ENCODE measurements at places on chromosomes 1 and 21. TPM values are rescaled to one million over a fixed set of nuclear protein-coding genes. Genes with fewer than 3 reads are reported as not detected.
A peak's percentile ranks its signal among the peaks of the same experiment; 100 is the strongest.

- peaks cover 16% of the 10 kb centered on the region for H3K4me1 ChIP-seq
- no peak overlapping the region for H3K27ac ChIP-seq
- DNase-seq: no peak
- no peaks in the 10 kb centered on the region for H3K36me3 ChIP-seq
- H3K4me3 ChIP-seq: no peak overlapping the region
These were observed 141.2 kb downstream of the TTLL7 start for GRCh38 chr1:83857716-83858115.

DNA sequence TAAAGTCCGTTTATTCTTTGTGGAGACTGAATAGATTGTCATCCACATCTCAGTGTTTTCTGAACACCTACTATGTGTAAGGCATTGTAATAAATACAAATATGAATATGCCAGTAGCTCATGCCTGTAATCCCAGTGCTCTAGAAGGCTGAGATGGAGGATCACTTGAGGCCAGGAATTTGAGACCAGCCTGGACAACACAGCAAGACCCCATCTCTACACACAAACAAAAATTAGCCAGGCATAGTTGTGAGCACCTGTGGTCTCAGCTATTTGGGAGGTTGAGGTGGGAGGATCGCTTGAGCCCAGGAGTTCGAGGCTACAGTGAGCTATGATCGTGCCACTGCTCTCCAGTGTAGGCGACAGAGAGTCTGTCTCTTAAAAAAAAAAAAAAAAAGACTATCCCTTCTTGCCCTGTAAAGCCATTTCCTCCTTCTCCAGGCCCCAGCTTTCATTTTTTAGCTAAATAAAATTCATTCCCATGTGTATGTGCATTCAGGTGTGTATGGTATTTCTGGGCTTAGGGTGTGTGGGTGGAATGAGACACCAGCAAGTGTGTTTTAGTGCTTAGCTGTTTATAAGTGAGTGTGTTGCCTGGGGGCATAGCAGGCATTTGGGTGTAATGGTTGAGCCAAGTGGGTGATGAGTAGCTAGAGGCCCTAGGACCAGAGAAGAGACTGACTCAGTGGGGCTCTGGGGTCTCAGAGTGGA, 7.8 kb downstream of the CELSR2 start:
- no peak for DNase-seq
- H3K4me1 ChIP-seq: no peaks in the 10 kb centered on the region
- no peaks in the 10 kb centered on the region for H3K36me3 ChIP-seq
- no peaks in the 10 kb centered on the region for H3K27me3 ChIP-seq

DNA sequence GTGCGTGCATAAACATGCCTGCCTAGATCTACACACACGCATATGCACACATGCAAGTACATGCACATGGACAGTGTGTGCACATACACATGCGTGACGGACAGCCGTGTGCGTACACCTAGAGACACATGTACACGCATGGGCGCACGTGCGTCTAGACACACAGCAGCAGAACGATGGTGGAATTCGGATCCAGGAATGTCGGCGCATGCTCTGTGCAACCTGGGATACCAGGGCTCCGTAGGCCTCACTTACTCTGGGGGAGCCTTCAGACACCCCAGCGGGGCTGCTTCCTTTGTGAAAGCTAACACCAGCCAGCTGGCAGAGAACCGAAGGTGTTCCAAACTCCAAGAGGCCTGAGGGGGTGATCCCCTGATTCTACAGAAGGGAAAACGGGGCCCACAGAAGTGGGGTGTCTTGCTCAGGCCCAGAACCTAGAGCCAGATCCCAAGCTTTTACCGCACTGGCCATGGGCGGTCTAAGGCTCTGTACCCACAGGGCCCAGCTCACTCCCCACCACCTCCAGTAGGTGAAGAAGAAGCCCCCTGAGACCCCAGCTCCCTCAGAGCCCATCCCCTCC, 27.4 kb upstream of the ARHGEF16 start:
- no peaks in the 10 kb centered on the region for H3K36me3 ChIP-seq
- DNase-seq: no peak
- H3K4me1 ChIP-seq: no peaks in the 10 kb centered on the region

- H3K27me3 ChIP-seq: no peaks in the 10 kb centered on the region
- no peak for DNase-seq
- no peaks in the 10 kb centered on the region for H3K4me1 ChIP-seq
- H3K36me3 ChIP-seq: no peaks in the 10 kb centered on the region
These were observed 86.6 kb upstream of the C1orf87 start for GRCh38 chr1:60160141-60160540.

DNA sequence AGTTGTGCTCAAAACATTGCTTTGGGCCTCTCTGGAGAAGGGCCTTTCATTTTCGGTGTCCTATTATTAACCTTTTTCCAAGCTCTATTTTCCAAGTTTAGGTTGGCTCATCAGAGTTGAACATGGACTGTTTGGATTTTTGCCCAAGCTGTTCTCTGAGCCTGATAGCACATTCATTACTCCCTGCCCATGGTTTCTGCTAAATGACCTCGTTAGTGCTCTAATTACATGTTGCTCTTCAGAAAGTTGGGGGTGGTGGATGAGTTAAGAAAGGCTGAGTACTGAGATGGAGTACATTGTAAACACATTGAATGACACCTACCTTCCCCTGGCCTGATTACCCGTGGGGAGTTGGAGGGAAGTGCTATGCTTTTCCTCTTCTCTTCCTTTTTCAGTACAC, 38.9 kb downstream of the LMO4 start:
- no peak overlapping the region for H3K4me3 ChIP-seq
- H3K36me3 ChIP-seq: no peaks in the 10 kb centered on the region
- H3K27ac ChIP-seq: no peak overlapping the region
- peaks cover 4% of the 10 kb centered on the region for H3K27me3 ChIP-seq
- H3K4me1 ChIP-seq: no peaks in the 10 kb centered on the region
- DNase-seq: no peak

DNA sequence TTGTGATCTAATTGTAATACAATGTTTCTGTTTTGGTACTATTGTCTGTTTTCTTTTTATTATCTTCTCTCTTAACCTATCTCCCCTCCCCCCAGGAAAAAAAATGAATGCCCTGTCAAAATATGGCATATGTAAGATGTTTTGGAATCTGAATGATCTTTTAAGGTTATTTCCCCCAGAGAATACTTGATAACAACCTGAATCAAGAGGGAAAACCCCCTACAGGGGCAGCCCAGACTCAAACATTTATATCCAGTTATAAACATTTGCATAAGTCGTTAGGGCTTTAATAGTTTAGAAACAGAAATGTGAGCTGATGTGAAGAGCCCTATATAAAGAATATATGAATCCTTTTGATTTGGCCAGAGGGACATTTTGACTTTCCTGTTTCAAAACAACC, 169.5 kb downstream of the VAV3 start:
- H3K4me3 ChIP-seq: no peak overlapping the region
- H3K4me1 ChIP-seq: peaks cover 33% of the 10 kb centered on the region

GRCh38 chr1:201742476-201742875, 86.5 kb upstream of the IPO9 start:
- H3K36me3 ChIP-seq: no peaks in the 10 kb centered on the region
- H3K4me1 ChIP-seq: peaks cover 9% of the 10 kb centered on the region
- DNase-seq: no peak

- H3K4me3 ChIP-seq: no peak overlapping the region
- H3K4me1 ChIP-seq: peaks cover 61% of the 10 kb centered on the region
- H3K27me3 ChIP-seq: no peaks in the 10 kb centered on the region
- no peak for DNase-seq
- H3K27ac ChIP-seq: no peak overlapping the region
- H3K36me3 ChIP-seq: peaks cover 47% of the 10 kb centered on the region
These were observed 10.0 kb upstream of the KCNAB2 start for GRCh38 chr1:6035719-6036118.

- DNase-seq: no peak
- no peaks in the 10 kb centered on the region for H3K36me3 ChIP-seq
- H3K4me1 ChIP-seq: no peaks in the 10 kb centered on the region
These were observed 34.6 kb upstream of the C1orf87 start for GRCh38 chr1:60108196-60108595.

- no peaks in the 10 kb centered on the region for H3K4me1 ChIP-seq
- no peak overlapping the region for H3K4me3 ChIP-seq
- no peak for DNase-seq
- no peaks in the 10 kb centered on the region for H3K36me3 ChIP-seq
These were observed 24.0 kb upstream of the CCDC181 start for GRCh38 chr1:169451218-169451824.

DNA sequence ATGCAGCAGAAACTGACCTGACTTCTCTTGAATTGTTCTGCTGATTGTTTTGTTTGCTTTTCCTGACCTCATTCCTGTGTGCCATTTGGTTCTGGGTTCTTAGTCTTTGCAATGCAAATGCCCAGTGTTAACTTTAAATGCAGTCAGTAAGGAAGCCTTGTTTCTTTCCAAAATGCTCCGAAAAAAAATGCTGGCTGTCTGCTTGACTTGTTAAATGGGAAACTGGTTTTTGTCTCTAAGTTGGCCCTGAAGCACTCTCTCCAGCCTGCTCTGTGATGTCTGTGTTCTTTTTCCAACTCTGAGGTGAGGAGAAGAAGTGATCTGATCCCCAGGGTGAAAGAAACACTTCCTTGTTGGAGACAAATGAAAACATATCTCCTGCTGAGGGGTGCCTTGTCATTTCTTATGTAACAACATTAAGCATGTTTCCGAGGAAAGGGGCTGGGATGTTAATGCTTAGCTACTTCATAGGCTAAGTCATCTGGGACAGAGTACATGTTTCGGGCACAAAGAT, 256.3 kb upstream of the ADGRL4 start:
- H3K27me3 ChIP-seq: no peaks in the 10 kb centered on the region
- H3K27ac ChIP-seq: no peak overlapping the region
- no peak overlapping the region for H3K4me3 ChIP-seq
- no peak for DNase-seq

- no peaks in the 10 kb centered on the region for H3K36me3 ChIP-seq
- no peaks in the 10 kb centered on the region for H3K27me3 ChIP-seq
- no peak for DNase-seq
- H3K27ac ChIP-seq: no peak overlapping the region
- no peak overlapping the region for H3K4me3 ChIP-seq
These were observed 110.7 kb downstream of the LAMC2 start for GRCh38 chr1:183296782-183297181.

- no peak overlapping the region for H3K27ac ChIP-seq
- H3K4me1 ChIP-seq: peaks cover 4% of the 10 kb centered on the region
- H3K4me3 ChIP-seq: no peak overlapping the region
- H3K27me3 ChIP-seq: no peaks in the 10 kb centered on the region
These were observed 19.4 kb downstream of the F11R start for GRCh38 chr1:161001525-161001924.

DNA sequence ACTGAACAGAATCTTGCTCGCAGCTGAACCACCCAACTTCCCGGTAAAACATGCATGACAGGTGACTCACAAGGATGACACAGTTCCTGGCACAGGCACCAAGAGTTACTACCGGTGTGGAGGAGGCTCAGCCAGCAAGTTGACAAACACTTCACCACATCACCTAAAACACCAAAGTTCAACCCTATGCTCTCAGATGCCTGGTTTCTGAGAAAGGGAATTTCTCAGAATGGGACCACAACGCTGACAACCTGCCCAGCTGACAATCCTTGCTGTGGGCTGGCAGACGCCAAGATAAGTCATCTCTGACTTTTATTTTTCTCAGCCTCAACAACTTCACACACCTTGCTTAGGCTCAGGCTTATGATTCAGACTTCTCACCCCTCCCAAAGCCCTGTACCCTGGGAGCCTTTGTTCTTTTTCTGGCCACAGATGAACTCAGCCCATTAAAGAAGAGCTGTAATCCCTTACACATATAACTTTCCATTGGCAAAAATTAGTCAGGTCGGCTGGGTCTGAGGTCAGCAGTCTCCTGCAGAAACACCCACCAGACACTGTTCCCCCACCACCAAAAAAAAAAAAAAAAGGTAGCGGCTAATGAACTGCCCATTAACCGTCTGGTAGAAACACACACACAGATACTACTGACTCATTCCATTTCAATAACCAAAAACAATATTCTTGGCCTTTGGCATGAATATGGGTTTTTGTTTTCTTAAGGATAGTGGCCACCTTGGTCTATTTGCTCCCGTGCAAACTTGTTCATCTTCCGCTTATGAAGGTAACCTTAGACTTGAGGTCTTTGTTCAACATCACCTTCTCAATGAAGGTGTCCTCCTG, 10.8 kb upstream of the TIAM1 start:
- peak overlapping the region; percentile 82 for H3K27ac ChIP-seq
- peaks cover 53% of the 10 kb centered on the region for H3K4me1 ChIP-seq
- H3K27me3 ChIP-seq: no peaks in the 10 kb centered on the region
- peaks cover 8% of the 10 kb centered on the region for H3K36me3 ChIP-seq

DNA sequence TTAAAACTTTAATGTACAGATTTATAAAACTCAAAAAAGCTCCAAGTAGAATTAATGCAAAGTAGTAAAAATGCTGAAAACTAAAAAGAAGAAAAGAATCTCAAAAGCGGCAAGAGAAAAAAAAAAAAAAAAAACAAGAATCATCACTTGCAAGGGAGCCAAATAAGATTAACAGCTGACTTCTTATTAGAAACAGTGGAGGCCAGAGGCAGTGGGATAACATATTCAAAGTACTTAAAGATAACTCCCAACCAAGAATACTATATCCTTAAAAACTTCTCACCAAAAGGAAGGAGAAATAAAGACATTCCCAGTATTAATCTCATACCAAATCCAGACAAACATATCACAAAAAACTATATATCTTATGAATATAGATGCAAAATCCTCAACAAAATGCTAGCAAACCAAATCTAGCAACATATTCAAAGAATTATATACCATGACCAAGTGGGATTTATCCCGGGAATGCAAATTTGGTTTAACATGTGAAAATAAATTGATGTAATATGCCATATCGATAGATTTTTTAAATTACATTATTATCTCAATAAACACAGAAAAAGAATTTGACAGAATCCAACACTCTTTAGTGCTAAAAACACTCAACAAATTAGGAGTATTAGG, 62.7 kb downstream of the CAMK2N1 start:
- DNase-seq: no peak
- H3K4me3 ChIP-seq: no peak overlapping the region
- H3K27me3 ChIP-seq: peaks cover 42% of the 10 kb centered on the region

DNA sequence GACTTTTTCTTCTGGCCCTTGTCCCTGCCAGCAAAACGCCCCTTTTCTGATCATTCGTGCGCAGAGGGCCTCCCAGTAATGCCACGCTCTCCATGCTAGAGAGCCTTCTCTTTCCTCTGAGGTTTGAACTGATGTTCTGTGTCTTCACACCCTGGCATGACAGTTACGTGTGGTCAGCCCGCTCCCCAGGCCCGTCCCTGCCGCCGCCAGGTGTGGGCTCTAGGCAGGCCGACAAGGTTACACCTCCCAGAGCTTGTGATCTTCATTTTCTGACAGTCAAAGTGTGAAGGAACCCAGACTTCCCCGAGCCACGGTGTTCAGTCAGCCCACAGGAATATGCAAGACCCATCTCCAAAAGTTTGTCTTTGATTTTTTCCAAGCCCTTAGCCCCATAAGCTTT, 265.6 kb downstream of the TM2D1 start:
- no peak overlapping the region for H3K27ac ChIP-seq
- H3K4me1 ChIP-seq: no peaks in the 10 kb centered on the region
- no peak overlapping the region for H3K4me3 ChIP-seq
- no peaks in the 10 kb centered on the region for H3K36me3 ChIP-seq
- DNase-seq: no peak

- H3K36me3 ChIP-seq: peaks cover 4% of the 10 kb centered on the region
- H3K4me3 ChIP-seq: no peak overlapping the region
- H3K27me3 ChIP-seq: no peaks in the 10 kb centered on the region
- H3K27ac ChIP-seq: no peak overlapping the region
These were observed 188.6 kb downstream of the EIF4G3 start for GRCh38 chr1:20987831-20988825.

The CLCNKB gene
- not detected for total RNA-seq

The FAM72D gene
- 25.9 TPM for total RNA-seq

The SHC1 gene
- 45.9 TPM for total RNA-seq

The TPTE gene
- total RNA-seq: not detected

The SYPL2 gene
- total RNA-seq: not detected

The RNF186 gene
- total RNA-seq: not detected

The CD34 gene
- 0.04 TPM for total RNA-seq
